Activated T-helper 1 cell treated with anti-CD3 and anti-CD28 coated beads, Interleukin-2, amount 50 U/mL, for 16 hours (primary cell): ENCODE measurements at places on chromosomes 11 and 22.

DNA sequence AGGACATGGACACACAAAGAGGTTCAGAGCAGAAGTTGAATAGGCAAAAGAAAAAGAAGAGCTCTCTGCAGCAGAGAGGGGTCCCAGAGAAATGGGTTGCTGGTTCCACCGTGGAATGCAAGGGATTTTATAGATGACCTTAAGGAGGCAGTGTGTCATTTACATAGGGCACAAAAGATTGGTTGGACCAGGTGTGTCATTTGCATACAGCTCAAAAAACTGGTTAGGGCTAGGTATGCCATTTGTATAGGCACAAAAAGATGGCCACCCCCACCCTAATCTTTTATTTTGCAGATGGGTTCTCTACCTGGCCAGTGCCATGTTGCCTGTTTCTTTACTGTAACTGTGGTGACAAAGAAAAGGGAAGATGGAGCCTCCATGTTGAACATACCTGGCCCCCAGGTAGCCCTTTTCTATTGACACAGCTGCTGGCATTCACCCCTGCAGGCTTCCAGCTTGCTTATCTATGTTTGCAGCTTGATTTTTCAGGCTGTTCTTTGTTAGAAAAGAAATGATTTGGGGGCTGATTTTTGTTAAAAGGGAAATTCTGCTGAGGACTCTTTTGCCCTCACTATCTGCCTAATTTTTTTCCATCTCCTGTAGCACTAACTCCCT, 3.1 kb upstream of the CAVIN3 start:
- no peak for DNase-seq

DNA sequence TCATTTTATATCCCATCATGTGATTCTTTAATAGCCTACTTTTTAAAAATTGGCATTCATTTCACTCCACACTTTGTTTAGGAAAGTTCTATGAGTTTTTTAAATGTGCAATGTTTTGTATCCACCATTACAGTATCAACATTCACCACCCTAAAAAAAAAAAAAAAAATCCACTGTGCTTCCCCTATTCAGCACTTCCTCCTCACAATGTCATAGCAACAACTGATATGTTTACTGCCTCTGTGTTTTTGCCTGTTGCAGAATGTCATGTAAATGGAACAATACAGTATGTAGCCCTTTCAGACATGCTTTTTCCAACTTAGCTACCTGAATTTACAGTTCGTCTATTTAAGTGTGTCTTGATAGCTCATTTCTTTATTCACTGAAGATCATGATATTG, 754.2 kb downstream of the FAM181B start:
- DNase-seq: no peak

GRCh38 chr22:22343581-22344296, 99.2 kb downstream of the VPREB1 start:
- DNase-seq: no peak

DNA sequence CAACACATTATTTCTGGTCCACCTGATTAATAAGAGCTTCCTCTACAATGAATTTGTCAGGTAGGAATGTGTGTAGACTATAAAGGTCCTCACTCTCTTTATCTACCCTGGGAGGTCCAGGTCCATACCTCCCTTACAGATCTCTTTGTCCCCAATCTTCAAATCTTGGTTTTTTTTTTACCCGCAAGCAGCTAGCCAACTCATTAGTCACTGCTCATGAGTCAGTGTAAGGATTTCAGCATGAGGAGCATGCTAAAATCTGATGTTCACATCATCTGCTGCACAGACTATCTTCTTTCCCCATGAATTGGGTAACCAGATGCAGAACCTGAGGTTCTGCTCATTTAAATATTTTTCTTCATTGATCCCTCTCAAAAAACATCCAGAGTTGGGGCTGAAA, 397.0 kb upstream of the ISX start:
- DNase-seq: no peak

GRCh38 chr11:46119352-46120216, 1.7 kb downstream of the PHF21A start:
- DNase-seq: no peak

DNA sequence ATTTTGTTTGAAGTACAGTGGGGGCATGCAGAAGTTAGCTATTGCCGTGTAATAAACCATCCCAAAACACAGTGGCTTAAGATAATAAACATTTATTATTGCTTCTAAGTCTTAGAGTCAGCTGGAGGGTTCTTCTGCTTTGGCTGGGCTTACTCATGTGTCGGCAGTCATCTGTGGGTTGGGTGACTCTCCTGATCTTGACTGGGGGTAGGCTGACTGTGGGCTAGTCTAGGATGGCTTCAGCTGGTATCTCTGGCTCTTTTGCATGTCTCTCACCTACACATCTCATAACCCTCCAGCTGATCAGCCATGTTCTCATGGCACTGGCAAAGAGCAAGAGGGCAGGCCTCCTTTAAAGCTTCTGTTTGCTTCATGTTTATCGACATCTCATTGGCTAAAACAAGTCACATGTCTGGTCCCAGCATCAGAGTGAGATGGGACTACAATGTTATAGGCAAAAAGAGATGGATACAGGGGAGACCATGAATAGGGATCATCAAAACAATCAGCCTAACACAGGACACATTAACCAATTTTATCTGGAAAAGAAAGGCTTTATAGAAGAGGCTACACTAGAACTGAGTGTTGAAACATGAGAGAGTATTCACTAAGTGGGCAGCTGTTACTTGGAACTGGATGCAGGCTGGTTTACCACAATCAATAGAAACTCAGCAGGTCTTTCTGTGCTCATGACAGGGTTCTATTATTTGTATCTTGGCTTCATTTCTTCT, 5.1 kb downstream of the LRRC51 start:
- no peak for DNase-seq

DNA sequence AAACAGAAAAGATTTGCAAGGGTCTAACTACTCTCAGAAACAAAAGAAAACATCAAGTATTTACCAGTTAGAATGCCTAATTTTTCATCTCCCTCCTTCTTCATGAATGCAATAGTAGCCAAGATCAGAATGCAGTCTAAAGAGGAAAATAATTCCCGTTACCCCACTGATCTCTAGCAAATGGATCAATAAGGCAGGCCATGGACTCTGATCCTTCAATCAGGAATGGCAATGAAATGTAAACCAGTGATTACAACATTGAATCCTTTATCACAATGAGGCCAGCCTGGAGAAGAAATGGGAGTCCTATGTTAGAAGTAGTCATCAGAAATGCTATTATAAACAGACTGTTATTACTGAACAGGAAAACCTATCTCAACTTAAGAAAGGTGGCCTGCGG, 106.6 kb downstream of the APOL5 start:
- DNase-seq: no peak

GRCh38 chr11:126281666-126282175, 1.2 kb upstream of the TIRAP start:
- DNase-seq: no peak

GRCh38 chr11:11670574-11670973, 48.8 kb upstream of the GALNT18 start:
- no peak for DNase-seq
